Mucosa of descending colon (tissue), 3 donors: ENCODE measurements at places on chromosomes 6 and 20.

- DNase-seq, result no peak
These were observed 256.1 kb upstream of the RUNX2 start for GRCh38 chr6:45072016-45072415.

GRCh38 chr6:16391451-16391912 is 153.1 kb downstream of the GMPR start:
- DNase-seq, result no peak

DNA sequence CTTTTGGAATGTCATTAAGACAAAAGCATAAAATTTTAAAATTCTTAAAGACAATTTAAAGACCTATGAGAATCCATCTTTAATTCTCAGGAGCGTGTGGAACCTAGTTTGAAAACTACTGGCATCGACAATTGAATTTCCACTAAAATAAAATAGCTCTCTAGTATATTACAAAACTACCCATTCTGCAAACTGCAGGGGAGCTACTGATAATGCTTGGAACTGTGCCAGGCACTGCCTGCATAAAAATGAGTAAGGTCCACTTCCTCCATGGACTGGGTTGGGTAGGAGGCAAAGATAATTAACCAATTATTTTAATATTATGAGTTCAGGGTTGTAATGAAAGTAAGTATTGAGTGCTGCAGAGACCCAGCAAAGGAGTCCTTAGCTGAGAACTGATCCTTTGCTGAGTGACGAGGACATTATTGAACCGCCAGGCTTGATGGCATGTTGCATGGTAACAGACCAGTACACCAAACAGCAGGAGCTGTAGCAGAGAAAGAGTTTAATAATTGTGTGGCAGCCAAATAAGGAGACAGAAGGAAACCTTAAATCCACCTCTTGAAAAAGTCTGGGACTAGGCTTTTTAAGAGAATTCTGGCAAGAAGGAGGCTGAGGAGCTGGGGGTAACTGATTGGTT is 261.3 kb downstream of the ESR1 start:
- DNase-seq, result no peak

DNA sequence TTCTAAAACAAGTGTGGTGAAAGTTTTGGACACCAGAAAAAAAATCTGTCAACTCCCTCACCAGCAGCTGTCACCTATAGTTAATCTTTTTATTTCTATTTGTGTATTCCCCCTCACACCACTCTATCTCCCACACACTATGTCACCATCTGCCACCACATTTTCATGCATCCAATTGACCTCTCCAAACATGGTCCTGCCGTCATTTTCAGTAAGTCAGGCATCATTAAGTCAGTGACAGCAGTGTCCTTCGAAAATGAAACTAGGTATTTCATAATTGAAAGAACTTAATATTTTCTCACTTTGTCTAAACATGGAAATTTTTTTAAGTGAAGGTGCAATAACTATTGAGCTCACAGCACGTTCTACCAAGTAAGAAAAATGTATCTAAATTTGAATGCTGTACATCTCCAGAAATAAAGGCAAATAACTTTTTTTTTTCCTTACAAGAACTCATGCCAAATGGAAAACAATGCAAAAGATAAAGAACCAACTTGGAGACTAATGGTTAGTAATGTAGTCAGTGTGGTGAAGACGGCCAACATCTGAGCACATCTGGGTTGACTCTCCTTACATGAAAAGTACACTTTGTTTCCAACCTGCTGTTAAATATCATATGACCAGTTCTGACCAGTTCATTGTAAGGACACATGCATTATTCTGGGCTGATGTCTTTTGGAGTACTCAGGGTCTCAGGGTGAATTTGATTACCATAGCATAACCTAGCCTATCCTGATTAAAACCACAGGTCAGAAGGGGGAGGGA is 623.3 kb upstream of the MANEA start:
- no peak for DNase-seq

GRCh38 chr6:139823099-139823807 is 448.8 kb upstream of the CITED2 start:
- no peak for DNase-seq

DNA sequence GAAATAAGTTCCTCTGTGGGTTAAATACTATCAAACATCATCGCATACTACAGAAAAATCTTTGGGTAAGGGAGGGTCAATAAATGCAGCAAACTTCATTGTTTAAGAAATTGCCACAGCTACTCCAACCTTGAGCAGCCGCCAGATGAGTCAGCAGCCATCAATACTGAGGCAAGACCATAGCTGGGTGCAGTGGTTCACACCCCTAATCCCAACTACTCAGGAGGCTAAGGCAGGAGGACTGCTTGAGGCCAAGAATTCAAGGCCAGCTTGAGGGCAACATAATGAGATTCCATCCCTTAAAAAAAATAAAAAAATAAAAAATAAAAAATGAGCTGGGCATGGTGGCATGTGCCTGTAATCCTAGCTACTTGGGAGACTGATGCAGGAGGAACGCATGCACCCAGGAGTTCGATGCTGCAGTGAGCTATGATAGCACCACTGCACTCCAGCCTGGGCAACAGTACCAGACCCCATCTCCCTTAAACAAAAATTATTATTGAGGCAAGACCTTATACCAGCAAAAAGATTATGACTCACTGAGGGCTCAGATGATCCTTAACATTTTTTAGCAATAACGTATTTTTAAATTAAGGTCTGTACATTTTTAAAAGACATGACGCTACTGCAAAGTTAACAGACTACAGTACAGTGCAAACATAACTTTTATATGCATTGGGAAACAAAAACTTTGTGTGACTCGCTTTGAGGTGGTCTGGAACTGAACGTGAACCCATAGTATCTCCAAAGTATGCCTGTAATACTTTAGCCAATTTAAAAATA is 8.8 kb downstream of the SRPK1 start:
- no peak for DNase-seq
